ENCODE measurements at places on chromosomes 12 and 14.

- DNase-seq: no peak
Observed at GRCh38 chr14:77593501-77593961, 22.9 kb downstream of the SPTLC2 start.

GRCh38 chr12:70752327-70752726 is 115.1 kb upstream of the PTPRB start:
- no peak for DNase-seq

DNA sequence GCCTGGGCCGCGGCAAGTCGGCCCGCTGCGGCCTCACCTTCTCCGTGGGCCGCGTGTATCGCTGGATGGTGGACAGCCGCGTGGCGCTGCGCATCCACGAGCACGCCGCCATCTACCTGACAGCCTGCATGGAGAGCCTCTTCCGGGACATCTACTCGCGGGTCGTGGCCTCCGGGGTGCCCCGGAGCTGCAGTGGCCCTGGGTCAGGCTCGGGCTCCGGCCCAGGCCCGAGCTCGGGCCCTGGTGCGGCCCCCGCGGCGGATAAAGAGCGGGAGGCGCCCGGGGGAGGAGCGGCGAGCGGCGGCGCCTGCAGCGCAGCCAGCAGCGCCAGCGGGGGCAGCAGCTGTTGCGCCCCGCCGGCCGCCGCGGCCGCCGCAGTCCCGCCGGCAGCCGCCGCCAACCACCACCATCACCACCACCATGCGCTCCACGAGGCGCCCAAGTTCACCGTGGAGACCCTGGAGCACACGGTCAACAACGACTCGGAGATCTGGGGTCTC is 226.2 kb upstream of the CRY1 start:
- peak; percentile 82 for DNase-seq

DNA sequence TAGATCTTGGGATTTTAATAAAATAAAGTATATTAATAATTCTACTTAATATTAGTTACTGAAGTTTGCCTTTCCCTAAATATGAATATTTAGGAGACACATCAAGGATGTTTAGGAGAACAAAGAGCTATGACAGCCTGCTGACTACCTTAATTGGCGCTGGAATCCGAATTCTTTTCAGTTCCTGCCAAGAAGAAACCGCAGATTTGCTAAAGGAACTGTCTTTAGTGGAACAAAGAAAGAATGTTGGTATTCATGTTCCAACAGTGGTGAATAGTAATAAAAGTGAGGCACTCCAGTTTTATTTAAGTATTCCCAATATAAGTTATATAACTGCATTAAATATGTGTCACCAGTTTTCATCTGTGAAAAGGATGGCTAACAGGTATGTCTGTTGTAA is 54.5 kb downstream of the MIS18BP1 start:
- DNase-seq: no peak

Measured in NCI-H1417 (cell line).